ENCODE measurements at places on chromosomes 3 and 15.
A peak's percentile ranks its signal among the peaks of the same experiment; 100 is the strongest.

DNA sequence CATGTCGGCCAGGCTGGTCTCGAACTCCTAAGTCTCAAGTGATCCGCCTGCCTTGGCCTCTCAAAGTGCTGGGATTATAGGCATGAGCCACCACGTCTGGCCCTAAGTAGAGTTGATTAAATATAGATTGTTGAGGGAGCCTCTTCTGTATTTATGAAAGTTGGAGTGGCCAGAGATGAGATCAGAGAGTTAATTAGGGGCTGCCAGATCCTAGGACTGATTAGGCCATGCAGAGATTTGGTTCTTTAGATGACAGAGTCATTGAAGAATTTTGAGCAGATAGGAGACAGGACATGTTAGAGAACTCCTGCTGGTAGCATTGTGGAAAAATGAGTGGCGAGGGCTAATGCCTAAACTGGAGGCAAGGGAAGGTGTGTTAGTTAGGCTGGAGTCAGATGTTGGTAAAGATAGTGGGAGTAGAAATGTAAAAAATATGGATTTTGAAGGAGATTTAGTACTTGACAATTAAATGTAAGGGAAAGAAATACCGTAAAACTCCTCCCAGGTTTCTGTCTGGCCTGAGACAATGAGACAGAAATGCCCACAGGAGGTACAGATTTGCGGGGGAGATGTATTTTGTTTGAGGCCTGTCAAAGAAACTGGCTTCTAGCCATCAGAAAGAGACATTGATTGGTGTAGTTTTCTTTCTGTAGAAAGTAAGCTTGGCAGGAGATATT lies 23.4 kb downstream of the SACM1L start:
- no peak for DNase-seq

GRCh38 chr15:74025436-74025835 lies 30.9 kb downstream of the PML start:
- no peak for DNase-seq

- DNase-seq, result no peak
Measured at GRCh38 chr3:152204218-152204617, 64.5 kb upstream of the MBNL1 start.

DNA sequence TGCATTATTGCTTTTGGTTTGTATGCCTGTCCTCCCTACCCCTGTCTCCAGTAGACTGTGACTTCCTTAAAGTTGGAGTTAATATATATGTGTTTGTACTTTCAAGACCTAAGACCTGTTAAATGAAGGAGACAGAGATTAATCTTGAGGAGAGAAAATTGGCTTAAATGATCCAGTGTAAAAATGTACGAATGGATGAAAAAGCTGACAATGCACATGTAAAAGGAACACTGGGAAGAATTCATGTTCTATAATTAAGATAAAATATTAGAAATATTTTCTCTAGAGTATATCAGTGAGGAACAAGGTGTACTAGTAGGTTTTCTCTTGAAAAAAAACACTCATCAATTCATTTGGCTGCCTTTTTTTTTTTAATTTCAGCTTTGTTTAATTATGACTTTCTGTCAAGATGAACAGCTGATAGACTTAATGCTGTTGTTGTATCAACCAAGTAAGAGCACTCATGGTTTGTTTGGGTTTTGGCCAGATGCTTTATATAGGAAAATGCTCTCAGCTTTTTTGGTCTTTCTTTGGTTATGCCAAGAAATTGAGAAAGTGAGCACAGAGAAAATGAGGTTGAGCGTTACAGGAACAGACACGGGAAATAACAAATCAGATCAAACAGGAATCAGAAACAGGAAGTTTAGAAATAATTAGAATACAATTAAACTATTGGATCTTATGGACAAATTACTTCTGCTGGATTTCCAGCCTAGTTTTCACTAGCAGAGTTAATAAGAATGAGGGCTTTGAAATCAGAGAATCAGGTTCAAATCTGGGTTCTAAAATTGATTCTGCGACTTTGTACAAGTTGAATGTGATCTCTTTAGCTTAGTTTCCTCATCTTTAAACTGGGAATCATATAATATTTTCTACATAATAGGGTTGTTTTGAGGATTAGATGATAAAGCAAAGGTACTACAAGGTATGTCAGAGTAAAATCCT lies 38.3 kb upstream of the AADAC start:
- DNase-seq, result no peak

DNA sequence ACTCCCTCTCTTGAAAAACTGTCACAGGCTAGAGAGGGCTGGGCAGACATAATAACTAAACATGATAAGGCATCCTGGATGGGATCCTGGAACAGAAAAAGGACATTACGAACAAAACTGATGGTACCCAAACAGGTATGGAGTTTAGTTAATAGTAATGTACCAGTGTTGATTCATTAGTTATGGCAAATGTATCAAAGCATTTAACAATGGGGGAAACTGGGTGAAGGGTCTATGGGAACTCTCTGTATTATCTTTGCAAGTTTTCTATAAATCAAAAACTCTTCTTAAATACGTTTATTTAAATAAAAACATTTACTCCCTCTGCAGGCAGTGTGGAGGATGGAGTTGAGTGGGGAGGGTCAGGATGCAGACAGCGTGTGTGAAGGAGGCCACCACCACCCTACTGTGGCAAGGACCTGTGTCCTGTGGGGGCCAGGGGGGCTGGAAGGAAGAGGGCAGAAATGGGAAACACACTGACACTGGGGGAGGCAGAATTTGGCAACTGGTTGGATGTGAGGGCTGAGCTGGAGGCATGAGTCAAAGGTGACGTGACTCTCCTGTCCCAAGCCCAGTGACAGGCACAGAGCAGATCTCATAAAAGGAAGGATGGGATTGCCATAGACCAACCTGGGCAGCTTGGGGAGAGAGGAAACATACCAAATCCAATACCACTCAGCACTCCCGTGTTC lies 59.6 kb upstream of the ITGA11 start:
- DNase-seq, result no peak

DNA sequence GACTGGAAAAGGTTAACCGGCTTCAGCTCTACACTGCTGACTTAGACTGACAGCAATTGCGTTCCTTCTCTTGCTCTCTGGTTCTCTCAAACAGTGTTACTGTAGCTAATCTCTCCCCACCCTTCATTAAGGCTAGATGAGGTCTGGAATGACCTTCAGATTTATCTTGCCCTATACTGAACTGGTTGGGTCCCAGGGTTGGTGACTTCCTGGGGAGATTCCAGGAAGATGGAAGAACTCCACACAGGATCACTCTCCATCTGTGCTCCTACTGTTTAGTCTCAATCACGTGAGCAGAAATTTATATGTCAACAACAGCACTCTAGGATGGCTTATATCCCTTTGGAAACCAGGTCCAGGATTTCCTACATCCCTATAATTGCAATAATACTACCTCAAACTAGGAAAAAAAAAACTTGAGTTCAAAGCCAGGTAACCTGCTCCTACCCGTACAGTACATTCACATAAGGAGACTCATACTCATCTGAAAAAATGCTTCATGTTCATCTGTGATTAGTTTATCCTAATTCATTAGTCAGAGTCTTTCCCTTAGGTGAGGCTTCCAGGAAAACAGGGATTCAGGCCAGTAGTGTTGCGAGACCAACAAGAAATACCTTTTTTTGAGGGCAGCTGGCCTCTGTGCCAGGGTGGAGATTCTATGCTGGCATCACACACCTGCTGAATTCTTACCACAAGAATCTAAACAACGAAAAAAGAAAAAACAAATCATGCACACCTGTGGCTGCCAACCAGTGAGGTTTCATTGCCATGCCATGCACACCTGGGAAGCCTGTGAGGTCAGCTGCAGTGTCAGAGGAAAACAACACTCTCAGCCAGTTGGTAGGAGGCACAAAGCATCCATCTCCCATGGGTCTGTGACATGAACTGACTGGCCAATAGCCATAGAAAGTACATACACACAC lies 297.3 kb downstream of the MECOM start:
- DNase-seq, result no peak

GRCh38 chr3:15498431-15499214 lies 22.9 kb downstream of the COLQ start:
- DNase-seq, result no peak

- DNase-seq, result peak; percentile 42
Measured at GRCh38 chr3:33131331-33132018, 17.7 kb downstream of the CRTAP start.

- no peak for DNase-seq
Measured at GRCh38 chr3:49602049-49602554, 47.8 kb downstream of the BSN start.

DNA sequence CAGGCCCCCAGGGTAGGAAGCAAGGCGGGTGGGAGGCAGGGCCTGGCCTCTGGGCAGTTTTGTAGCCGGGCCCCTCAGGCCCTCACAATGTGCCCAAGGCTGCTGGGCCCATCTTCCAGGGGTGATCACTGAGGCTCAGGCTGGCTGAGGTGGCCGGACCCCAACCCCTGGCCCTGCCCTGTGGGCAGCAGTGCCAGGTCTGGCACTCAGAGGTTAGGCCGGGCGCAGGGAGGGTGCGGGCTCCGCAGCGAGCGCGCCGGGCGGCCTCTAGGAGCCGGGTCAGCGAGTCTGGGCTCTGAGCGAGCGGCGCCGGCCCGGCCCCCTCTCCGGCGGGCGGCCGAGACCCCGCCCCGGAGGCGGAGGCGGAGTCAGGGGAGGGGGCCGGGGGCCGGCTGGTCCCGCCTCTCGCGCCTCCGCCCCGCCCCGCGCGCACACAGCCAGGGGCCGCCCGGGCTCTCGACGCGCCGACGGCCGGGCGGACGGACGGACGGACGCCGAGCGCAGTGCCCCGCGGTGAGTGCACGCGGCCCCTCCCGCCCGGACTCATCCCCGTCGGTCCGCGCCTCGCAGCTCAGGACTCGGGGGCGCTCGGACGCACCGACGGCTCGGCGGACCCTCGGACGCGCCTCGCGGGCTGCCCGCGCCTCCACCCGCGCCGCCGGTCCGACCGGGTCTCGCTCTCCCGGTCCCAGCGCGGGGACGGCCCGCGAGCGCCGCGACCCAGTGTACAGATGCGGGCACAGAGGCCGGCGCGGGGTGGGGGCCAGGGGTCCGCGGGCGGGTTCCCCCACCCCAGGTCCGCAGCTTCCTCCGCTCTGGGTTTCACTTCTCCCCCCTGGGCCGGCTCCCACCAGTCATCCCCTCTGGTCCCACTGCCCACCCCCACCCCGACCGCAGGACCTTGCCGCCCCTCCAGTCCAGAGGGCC lies at the start of gene FBLN2:
Gene FBLN2 (plus strand): TSS at position 430 of the 927 bp plus-strand sequence. CDS start 21,231 bp downstream, outside the sequence.
- no peak for DNase-seq

- DNase-seq, result no peak
Measured at GRCh38 chr3:46923559-46924350, 46.2 kb downstream of the PTH1R start.

DNA sequence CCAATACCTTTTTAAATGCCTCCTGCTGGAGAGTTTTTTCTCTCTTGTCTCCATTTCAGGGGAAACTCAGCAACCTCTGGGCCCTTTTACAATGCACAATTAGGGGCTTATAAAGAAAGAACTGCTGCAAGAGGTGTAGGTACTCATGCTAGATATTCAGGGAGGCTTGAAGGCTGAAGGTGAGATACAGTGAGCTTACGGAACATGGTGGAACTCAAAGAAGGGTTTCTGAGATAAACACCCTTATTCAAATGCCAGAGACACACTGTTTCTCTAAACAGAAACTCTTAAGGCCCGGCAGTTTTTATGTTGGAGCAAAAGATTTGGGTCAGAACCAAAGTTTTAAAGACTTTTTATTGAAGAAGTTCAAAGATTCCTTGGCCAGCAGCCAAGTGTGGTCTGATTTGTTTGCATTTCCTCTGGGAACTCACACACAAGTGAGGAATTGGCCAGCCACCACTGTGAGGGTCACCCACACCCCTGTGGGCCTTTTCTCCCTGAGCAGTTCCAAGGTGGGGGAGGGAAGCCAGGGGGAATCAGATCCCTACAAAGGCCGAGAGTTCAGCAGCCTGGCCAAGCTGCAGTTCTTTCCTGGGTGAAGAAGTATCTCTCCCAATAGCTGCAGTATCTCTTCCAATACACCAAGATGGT lies 47.8 kb downstream of the TNFAIP8L3 start:
- no peak for DNase-seq

- no peak for DNase-seq
Measured at GRCh38 chr3:184568924-184569829, 7.6 kb downstream of the EPHB3 start.

GRCh38 chr3:165642761-165643420 lies 194.3 kb downstream of the BCHE start:
- no peak for DNase-seq

GRCh38 chr15:33729653-33730052 lies 238.6 kb upstream of the CHRM5 start:
- no peak for DNase-seq

- no peak for DNase-seq
Measured at GRCh38 chr3:40572588-40572987, 47.8 kb downstream of the ZNF621 start.

GRCh38 chr3:62604751-62605351 lies 231.5 kb upstream of the FEZF2 start:
- no peak for DNase-seq

DNA sequence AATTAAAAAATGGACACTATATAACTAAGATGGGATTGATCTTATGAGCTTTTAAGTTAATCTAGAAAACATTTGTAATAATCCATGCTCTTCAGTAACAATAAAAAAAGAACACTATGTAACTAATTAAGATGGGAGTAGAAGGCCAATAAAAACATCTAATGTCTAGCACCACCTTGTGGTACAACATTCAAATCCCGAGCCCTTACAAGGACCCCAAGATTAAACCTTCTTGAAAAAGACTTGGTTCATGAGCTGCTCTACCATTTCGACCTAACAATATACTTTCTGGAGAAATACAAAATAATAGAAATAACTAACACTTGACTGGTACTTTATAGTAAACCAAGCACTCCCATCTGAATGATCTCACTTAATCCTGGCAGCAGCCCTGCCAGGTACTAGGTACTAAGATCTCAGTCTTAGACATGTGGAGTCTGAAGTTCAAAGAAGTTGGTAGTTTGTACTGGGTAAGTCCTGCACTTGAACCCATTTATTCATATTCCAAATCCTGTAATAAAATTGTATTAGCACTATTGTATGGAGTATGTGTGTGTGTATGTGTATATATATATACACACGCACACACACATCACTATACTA lies 21.8 kb downstream of the METTL6 start:
- DNase-seq, result no peak

GRCh38 chr3:193593668-193594030 lies 641 bp downstream of the OPA1 start:
- DNase-seq, result no peak

GRCh38 chr15:33111041-33111451 lies 83.5 kb downstream of the FMN1 start:
- DNase-seq, result no peak

DNA sequence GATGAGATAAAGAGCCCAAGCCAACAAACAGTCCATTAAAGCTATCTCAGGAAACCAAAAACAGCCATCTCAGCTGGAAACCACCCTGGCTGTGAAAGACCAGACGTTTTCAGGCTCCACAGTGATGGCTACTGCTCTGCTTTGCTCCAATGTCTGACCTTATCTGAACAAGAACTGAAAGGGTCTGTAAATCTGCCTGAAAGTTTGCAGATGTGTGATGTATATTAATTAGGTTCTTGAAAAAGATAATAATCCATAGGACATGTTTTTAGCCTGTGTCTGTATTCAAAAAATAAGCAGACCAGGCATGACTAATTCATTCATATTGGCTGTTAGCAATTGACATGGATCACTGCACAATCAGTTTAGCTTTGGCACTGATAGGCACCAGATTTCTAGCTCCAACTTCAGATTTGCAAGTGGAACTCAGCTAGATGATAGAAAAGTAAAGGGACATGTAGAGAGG lies 611.4 kb upstream of the NAALADL2 start:
- DNase-seq, result no peak

GRCh38 chr3:100981164-100981911 lies 11.9 kb downstream of the ABI3BP start:
- DNase-seq, result no peak

- no peak for DNase-seq
Measured at GRCh38 chr3:108511055-108511454, 659 bp upstream of the MYH15 start.

Data from GM18507 (cell line).